ENCODE measurements at places on chromosomes 5 and 9. TPM values are rescaled to one million over a fixed set of nuclear protein-coding genes. Genes with fewer than 3 reads are reported as not detected.

The WDR31 gene
- 0.46 TPM for total RNA-seq

The RASGRF2 gene
- 17.6 TPM for total RNA-seq

The PCDHGC4 gene
- 5.1 TPM for total RNA-seq

DNA sequence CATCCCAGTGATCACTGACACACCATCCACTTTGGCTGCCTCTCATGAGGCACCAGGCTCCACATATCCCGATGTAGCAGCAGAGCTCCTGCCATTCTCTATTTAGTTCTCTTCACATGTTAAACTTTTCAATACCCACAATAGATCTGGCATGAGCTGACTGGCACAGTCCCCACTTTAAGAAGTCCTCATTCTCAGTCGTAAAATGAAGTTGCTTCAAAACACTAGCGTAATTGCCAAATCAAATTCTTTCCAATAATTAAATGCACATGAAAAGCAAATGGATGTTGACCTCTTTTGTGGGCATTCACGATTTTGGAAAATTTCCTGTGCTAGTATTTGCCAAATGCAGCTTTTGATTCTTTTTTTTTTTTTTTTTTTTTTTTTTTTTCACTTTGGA is 32.4 kb downstream of the HAPLN1 start:
- no peak overlapping the region for H3K27ac ChIP-seq
- H3K36me3 ChIP-seq: no peaks in the 10 kb centered on the region
- no peak overlapping the region for H3K4me3 ChIP-seq
- no peak for DNase-seq
- peaks cover 43% of the 10 kb centered on the region for H3K4me1 ChIP-seq
- H3K27me3 ChIP-seq: no peaks in the 10 kb centered on the region

DNA sequence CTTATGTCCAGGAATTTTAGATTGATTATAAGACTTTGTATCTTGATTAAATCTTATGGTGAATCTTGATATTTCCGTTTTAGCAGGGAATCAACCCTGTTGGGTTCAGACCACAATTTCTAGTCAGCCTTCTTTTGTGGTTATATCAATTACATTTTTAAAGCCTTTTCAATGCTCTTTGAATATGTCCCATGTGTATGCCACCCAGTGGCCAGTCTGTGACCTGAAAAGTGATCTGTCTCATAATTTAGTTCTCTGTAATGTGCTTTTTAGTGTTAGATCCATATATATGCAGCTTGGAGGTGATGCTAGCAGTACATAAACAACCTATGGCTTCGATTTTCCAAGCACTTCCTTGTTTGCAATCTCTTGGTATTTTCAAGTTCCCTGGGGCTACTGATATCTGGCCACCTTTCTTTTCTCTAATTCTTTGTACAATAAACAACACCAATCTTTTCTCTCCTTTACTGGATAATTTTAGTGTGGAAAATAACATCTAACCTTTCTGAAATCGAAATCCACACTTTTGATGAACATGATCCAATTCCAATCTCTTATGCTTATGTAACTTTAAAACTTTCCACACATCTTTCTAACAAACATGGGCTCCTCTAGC is 28.8 kb downstream of the PDE8B start:
- H3K4me3 ChIP-seq: no peak overlapping the region
- no peaks in the 10 kb centered on the region for H3K36me3 ChIP-seq
- no peak overlapping the region for H3K27ac ChIP-seq
- no peaks in the 10 kb centered on the region for H3K27me3 ChIP-seq

DNA sequence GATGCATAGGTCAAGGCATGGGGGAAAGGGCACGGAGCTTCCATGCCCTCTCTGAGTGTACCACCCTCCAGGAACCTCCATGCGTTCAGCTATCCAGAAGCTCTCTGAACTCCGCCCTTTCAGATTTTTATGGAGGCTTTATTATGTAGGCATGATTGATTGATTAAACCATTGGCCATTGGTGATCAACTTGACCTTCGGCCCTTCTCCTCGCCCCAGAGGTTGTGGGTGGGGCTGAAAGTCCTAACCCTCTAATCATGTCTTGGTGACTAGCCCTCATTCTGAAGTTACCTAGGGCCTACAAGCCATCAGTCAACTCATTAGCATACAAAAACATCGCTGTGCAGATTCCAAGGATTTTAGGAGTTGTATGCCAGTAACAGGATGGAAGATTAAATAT is 323.7 kb upstream of the KLF4 start:
- no peak for DNase-seq
- H3K27me3 ChIP-seq: no peaks in the 10 kb centered on the region
- H3K4me1 ChIP-seq: no peaks in the 10 kb centered on the region
- H3K27ac ChIP-seq: no peak overlapping the region

All from WTC11 (cell line).